ENCODE measurements at places on chromosomes 5 and 9. TPM values are rescaled to one million over a fixed set of nuclear protein-coding genes. Genes with fewer than 3 reads are reported as not detected.

CETN3 gene
- 14.0 TPM for total RNA-seq

PCDHGA1 gene
- total RNA-seq: 5.2 TPM

LRRC70 gene
- total RNA-seq: 0.19 TPM

TMEM252 gene
- not detected for total RNA-seq

GKAP1 gene
- 4.3 TPM for total RNA-seq

SPINK1 gene
- total RNA-seq: not detected

CSF1R gene
- total RNA-seq: not detected

GRCh38 chr9:120477534-120478001 lies 102.4 kb downstream of the CDK5RAP2 start:
- DNase-seq: peak; percentile 92

- no peak for DNase-seq
Observed at GRCh38 chr9:136662656-136663581, at the start of gene EGFL7. Gene EGFL7 (plus strand): TSS chr9:136662916. CDS start chr9:136668283, 5,367 bp downstream.

DNA sequence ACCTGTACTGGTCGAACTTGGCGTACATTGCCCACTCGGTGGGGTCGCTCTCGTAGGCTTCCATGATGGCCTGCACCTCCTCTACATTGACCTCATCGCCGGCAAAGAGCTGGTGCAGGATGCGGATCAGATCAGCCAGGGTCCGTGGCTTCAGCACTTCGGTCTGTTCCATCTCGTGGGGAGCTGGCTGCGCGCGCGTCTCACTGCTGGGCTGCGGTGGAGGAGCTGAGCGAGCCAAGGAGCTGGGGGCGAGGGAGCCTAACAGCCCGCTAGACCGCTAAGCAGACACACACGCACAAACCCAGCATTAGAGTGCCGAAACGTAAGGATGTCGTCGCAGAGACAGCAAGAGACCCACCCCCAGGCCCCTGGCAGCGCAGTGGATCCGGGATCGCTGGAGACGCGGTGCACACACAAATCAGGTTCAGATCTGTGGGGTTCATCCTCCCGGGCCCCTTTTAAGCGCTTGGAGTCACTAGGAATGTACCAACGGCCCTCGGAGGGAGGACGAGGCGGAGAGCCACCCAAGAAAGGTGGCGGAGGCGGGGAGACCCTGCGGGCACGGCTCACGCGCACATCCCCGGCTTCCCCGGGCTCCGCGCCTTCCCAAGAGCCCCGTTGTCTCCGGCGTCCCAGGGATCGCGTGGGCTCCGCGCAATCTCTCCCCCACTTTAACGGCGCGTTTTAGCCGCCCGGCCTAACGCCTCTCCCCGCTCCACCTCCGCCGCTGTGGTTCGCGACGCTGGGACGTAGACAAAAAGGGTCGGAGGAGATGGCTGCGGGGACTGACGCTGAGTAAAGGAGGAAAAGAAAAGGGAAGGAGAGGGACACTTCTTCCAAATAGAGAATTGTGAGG lies at the start of gene CDO1:
Gene CDO1 (minus strand): TSS at position 434 of the 856 bp plus-strand sequence. CDS start 262 bp downstream, at position 172.
- peak; percentile 60 for DNase-seq

DNA sequence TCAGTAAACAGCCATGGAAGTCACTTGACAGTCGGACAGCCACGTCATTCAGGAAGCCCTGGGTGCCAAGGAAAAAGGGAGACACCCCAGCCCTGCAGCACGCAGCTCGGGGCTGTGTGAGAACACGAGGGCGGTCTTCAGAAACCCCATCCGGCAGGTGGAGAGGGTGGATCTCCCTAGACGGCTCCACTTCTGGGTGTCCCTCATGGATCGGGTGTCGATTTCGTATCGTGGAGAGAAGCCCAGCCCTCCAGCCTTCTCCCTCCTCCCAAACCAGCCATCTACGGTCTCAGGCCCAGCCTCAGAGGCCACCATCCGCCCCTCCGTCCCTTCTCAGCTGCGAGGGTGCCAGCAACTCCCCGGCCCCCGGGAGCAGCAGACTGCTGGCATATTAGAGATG lies 65.5 kb upstream of the BARHL1 start:
- DNase-seq: no peak

- DNase-seq: peak; percentile 37
Observed at GRCh38 chr5:39475881-39476842, 51.4 kb upstream of the DAB2 start.

- DNase-seq: no peak
Observed at GRCh38 chr9:93596399-93596798, 20.0 kb downstream of the PHF2 start.

GRCh38 chr5:115849258-115849798 lies 7.6 kb downstream of the AP3S1 start:
- no peak for DNase-seq

GRCh38 chr5:167448376-167448775 lies 843.1 kb upstream of the WWC1 start:
- no peak for DNase-seq

GRCh38 chr5:86232246-86232645 lies 385.5 kb upstream of the COX7C start:
- no peak for DNase-seq

- DNase-seq: no peak
Observed at GRCh38 chr5:173232499-173233346, 2.3 kb downstream of the NKX2-5 start.

DNA sequence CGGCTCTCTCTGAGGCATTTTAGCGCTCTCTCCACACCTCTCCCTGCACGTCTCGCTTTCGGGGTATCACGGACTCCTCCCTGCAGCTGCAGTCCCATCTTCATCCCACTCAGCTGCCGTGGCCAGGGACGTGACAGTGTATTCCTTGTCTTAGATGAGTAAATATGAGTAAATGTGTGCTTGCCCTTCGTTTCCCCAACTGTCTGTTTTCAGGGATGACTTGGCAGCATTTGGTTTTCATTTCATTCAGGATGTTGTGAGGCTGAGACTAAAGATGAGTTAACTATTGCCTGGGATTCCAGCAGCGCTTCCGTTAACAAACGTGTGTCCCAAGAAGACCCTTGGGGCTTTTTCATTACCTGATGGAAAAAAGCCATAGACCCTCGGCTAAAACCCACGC lies 29.5 kb downstream of the GDNF start:
- DNase-seq: no peak
